ENCODE measurements at places on chromosomes 2 and 18.

DNA sequence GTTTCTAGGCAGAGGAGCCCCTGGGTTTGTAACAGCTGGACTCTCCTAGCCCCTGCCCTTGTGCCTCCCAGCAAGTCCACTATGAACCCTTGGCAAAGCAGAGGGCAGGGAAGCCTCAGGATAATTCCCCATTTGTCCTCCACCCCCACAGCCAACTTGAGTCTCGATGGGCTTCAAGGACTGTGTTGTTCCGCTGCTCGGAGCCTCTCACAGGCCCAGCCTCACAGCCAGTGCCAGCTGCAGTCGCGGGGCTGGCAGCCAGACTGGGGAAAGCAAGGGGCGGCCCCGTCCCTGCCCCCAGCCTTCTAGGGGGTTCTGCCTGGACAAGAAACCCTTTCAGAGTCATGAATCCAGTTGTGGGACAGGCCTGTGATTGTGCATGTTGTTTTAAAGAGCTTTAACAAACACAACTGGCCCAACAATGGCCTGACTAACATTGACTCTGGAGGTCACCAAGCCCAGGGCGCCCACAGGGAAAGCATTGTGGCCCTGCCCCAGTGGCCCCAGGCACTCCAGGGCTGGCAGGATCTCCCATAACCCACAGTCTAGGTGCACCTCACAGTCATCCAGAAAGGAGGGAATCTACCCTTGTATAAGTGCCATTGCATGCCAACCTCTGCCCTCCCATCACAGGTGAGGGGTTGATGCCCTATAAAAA is 71.8 kb upstream of the DAPL1 start:
- no peak for DNase-seq

GRCh38 chr18:46609048-46609447 is 48.0 kb downstream of the LOXHD1 start:
- no peak for DNase-seq

DNA sequence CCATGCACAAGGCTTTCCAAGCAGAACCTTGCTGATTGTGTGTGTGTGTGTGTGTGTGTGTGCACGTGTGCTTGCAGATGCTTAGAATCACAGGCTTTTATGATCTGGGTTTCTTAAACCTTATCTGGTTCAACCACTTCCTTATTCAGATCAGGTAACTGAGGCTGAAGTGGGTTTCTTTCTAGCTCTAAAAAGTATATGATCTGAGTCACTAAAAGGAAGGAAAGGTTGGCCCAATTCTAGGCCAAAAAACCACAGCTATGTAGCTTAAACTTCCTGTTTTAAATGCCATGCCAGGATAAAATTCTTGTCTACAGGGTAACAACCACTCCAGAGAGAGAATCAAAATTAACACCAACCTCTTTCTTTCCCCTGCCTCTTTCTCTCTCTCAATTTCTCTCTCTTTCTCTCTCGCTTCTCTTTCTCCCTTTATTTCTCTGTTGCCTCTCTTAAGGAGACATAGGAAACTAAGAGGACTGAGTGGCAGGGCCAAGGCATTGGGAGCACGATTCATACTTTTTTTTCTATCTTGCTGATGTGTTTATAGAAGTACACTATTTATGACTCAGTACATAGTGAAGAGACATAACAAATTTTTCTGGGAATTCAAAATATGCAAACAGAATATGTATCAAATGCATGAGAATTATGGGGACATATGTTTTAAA is 140.3 kb downstream of the TRIB2 start:
- DNase-seq = peak; percentile 83

- peak; percentile 98 for DNase-seq
Measured at GRCh38 chr2:5691985-5692529, at the start of gene SOX11. SOX11 (plus strand) TSS chr2:5692384; CDS start chr2:5692722, 338 bp downstream.

DNA sequence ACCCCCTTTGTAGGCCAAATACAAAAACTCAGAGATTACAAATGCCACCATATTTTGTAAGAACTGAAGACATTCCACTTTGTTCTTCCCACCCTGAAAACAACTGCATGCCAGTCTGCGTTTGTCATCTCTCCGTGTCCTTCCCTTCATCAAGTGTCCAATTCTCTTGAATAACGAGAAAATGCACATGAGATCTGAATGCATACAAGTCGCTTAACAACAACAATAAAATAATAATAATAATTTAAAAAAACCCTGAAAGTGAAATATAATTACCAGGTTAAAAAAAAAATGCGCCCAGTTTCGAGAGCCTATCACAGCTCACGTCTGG is 2.0 kb upstream of the SETBP1 start:
- no peak for DNase-seq

- DNase-seq = no peak
Measured at GRCh38 chr18:23067236-23067635, 68.0 kb upstream of the CABLES1 start.

DNA sequence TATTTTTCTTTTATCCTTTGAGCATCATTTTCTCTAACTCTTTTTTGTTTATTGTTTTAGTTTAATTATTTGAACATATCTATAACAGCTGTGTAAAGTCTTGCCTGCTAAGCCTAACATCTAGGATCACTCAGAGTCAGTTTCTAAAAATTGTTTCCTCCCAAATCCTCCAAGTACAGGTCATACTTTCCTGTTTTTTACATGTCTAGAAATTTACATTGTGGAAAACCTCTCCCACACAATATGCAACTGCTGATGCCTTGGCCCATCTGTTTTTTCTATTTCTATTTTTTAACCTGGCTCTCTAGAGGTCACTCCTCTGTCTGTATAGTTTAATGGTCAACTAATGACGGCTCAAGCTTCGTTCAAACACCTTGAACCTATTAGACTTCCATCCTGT is 261.0 kb downstream of the HRH4 start:
- no peak for DNase-seq

DNA sequence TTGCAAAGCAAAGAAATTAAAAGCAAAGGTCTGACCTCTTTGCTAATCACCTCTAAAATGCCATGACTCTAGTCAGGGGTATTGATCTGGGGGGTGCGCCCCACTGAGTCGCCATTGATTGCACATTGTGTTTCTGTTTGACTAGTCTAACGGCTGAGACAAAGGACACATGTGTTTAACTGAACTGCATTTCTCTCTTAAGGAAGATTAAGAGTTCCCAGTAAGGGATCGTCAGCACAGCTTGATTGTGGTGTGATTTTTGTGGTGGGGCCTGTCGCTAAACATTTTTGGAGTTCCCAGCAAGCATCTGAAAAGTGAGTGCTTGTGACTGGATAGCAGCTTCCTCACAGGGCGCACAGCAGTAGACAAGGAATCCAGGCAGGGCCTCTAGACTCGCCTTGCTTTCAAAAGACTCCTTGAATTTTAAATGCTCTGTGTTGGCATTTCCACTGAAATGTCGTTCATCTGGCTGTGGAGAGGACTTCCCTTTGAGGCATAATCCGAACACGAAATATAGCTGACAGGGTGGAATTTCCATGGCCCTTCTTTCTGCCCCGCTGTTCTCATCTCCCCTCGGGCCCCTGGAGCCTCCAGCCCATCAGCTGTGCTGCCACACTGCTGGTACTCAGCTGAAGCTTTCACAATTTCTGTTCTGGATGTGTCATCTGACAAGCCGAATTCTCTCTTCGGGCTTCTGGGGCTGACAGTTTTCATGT is 126.3 kb downstream of the FAM168B start:
- DNase-seq = no peak

DNA sequence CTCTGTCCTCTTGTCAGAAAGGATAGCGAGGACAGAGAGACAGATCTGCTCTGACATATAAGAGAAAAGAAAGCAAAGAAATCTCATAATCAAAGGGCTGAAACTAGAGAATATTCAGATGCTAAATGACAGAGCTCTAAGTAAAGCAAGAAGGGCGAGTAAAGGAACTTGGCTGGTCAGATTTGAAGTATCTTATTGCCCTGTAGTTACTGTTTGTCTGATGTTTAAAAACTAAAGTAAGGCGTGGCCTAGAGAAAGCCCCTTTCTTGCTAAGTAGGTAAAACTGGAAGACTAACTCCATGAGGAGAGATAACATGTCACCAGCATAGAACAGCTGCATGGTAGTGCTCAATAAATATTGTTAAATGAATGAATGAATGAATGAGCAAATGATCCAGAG is 70.0 kb downstream of the CRACDL start:
- no peak for DNase-seq

- DNase-seq = no peak
Measured at GRCh38 chr18:8286303-8286702, 322.9 kb upstream of the RAB12 start.

- peak; percentile 49 for DNase-seq
Measured at GRCh38 chr2:101380376-101380775, 6.9 kb downstream of the CREG2 start.

GRCh38 chr2:62334440-62335058 is 138.6 kb downstream of the B3GNT2 start:
- no peak for DNase-seq

DNA sequence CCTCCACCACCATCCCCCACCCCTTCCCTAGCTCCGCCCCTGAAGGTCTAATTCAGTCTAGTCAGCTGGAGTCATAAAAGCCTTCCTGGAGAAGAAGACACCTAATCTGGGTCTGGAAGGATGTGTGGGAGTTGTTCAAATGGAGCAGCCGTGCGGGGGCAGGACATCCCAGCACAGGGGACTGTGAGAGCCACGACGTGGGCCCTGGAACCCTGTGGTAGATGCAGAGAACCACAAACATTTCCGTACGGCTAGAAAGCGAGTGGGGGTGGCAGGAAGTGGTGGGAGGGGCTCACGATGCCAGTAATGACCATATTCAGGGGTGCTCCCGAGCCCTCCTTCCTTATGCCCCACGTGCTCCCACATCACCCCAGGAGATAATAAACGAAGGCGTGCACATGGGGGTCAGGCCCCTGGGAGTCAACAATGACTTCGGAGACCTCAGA is 20.9 kb upstream of the COL6A3 start:
- DNase-seq = peak; percentile 85

DNA sequence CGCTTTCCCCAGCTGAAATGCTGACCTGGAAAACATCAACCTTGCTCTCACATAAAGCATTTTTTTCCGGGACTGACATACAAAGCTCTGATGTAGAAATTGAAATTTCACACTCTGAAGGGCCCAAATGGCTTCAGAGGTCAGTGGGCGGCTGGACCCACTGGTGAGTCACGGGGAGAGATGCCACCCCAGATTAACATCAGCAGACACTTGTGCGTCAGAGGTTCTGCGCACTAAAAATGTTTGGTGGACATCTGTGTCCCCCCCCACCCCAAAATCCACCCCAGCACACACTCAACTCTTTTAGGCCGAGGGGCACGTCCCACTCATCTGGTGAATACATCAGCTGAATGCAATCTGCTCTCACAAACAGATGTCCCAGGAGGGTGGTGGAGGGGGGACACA is 208.9 kb downstream of the ASB1 start:
- no peak for DNase-seq

DNA sequence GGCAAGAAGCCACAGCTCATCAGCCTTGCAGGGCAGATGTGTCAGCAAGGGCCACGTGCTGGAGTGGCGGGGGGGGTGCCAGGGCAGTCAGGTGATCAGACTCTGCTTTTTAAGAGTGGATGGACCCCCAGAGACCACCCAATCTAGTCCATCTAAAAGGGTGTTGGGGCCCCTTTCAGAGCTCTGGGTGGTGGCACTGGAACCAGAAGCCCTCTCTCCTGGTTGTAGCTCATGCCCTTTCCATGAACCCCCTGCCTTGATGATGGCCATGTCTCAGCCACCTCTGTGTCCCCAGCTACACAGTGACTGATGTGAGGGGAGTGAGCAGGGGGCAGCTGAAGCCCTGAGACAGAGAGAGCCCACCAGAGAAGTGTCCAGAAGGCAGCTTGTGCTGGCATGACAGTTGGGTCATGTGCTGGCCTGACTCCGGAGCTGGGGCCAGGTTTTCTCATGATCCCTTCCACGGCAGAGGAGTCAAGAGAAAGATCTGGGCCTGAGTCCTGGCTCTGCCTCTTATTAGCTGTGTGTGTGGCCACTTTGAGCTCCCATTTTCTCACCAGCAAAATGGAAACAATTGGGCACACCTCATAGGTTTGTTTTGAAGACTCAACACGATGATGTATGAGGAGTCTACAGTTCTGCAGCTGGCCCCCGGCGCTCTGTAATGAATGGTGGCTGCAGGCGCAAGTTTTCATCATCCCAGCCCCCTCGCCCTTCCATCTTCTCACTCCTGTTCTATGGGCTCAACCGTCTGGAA is 195.7 kb downstream of the ZFP36L2 start:
- no peak for DNase-seq

- DNase-seq = peak; percentile 64
Measured at GRCh38 chr18:11553098-11553940, 56.1 kb upstream of the SLC35G4 start.

- DNase-seq = no peak
Measured at GRCh38 chr18:47901624-47902362, 28.7 kb downstream of the SMAD2 start.

GRCh38 chr2:120431386-120432292 is 85.7 kb downstream of the INHBB start:
- no peak for DNase-seq

DNA sequence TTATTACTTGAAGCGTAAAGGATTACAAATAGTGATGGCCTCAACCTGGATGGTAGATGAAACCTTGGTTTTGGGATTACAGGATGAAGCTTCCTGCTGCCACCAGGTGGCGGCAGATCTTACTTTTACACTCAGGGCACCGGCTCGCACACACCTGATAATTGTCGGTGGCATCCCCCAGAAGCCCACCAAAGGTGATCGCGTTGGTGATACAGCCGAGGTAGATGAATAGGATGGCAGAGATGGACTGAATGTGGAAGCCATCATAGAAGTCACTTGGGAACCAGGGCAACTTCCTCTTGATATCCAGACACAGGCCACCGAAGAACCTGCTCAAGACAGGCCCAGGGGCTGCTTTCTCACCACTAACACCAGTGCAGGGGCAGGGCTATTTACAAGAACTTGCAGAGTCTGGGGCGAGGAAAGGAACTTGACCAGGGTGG is 51.8 kb downstream of the MTHFD2 start:
- DNase-seq = peak; percentile 33

GRCh38 chr2:26503231-26503880 is 25.4 kb upstream of the OTOF start:
- peak; percentile 16 for DNase-seq

- no peak for DNase-seq
Measured at GRCh38 chr2:13768274-13768673, 864.2 kb upstream of the LRATD1 start.

DNA sequence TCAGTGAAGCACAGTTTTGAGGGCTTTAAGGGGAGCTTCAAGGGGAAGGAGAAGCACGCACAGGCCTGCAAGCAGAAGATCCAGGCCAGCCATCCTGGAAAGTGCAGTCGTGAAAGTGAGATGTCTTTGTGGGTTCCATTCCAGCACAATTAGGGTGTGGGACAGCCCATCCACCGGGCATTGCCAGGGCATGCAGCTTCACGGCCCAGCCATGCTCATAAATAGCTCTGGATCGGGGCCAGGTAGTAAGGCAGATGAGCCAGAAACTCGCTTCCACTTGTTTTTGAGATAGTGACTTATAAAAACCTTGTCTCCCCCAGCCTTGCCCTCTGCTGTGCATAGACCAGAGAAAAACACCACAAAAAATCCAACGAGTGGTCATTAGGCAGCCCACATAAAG is 21.0 kb downstream of the KDSR start:
- no peak for DNase-seq

DNA sequence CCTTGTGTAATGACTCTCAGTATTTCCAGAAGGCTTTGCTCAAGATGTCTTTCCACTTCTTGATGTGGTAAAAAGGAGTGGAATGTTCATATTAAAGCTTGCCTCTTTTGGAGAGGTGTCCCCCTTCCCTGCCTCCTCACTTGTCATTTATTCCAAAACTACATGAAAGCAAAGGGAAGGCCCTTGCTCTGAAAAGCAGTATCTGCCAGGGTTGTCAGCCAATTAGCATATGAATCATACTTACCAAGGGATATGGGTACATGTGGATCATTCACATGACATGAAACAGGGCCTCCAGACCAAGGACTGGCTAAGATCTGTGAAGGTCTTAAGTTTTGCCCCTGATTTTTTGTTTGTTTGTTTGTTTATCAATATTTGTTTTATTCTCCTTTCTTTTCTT is 31.3 kb downstream of the ANXA4 start:
- peak; percentile 43 for DNase-seq

Measured in astrocyte of the spinal cord (primary cell).